Stimulated activated CD4-positive, alpha-beta T cell treated with anti-CD3 and anti-CD28 coated beads, Interleukin-12 subunit alpha, Interleukin-12 subunit beta, amount 100 ng/mL, for 24 hours (primary cell): ENCODE measurements at places on chromosomes 11 and 22.
A peak's percentile ranks its signal among the peaks of the same experiment; 100 is the strongest.

DNA sequence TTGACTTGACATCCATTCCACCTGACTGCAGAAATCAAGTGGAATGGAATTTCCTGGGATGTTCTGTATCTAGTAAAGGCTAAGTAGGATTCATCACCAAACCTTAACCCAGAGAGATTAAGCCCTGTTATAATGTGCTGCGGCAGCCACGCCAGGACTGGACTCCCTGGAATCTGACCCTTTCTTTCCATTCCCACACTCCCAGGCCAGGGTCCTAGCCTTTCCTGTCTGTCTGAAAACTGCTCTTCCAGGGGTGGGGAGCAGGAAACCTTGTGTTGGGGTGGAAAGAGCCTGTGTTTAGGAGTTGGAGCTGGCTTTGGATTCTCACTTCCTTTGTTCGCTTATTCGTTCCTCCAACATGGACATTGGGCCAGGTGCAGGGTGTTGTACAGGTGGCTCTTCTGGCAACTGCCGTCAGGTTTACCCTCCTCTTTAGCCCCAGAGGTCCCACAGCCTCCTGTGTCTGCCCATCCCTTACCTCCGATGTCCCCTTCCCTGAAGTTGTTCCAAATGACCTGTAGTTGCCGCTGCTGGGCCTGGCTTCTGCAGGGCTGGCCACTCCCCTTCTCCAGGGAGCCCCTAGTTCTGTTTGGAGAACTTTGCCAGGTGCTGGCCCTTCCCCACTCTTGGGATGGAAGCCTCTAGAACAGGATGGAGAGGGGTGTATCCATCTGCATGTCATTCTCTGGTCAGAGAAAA, 20.5 kb upstream of the PARVB start:
- no peak for DNase-seq

GRCh38 chr22:42697542-42698013, 23.1 kb downstream of the A4GALT start:
- DNase-seq, result no peak

- DNase-seq, result no peak
Measured at GRCh38 chr11:81970886-81971285, 762.8 kb downstream of the FAM181B start.

DNA sequence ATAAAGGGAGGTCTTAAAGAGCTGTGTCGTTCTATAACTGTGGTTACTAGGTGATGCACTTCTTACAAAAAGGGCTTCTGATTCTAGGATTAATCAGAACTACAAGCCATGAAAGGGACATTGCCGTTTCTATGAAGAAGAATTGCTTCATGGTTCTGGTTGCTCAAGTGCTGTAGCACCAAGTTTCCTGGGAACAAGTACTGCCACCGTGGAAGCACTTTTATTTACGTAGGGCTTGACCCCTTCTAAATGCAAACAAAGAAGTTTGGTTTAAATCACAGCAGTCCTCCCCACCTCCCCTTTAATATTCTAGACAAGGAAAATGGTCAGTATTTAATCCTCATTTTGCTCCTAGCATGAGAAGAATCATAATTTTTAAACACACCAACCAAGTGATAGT, 9.8 kb downstream of the YAP1 start:
- no peak for DNase-seq

DNA sequence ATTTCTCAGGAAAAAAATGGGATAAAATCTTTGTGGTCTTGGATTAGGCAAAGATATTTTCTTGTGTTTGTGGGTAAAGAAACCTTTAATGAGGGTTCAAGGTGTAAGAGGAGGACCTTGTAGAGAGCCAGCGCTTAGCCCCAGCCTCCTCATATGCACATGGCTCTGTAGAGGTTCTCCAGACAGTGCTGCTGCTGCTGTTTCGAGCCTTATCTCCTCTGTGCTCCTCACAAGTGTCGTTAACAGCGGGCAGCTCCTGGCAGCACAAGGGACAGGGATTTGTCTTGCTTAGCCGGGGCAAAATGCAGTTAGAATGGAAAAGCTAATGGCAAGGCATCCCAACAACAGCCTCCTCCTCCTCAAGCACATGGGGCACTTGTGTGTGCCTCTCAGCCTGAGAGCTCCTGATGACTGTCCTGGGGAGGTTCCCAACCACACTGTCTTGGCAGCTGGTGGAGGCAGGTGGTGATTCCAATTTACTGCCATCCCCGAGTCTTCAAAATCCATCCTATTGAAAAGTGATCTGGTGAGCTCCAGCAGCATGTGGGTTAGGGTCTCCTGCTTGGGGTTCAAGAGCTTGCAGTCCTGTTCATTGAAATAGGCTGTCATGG, 7.6 kb upstream of the MSANTD2 start:
- no peak for DNase-seq

- DNase-seq, result no peak
Measured at GRCh38 chr11:3165152-3165705, at the start of gene OSBPL5. Gene OSBPL5, minus strand, starts transcription at chr11:3165310. Its CDS starts 36,162 bp downstream, at chr11:3129148.

DNA sequence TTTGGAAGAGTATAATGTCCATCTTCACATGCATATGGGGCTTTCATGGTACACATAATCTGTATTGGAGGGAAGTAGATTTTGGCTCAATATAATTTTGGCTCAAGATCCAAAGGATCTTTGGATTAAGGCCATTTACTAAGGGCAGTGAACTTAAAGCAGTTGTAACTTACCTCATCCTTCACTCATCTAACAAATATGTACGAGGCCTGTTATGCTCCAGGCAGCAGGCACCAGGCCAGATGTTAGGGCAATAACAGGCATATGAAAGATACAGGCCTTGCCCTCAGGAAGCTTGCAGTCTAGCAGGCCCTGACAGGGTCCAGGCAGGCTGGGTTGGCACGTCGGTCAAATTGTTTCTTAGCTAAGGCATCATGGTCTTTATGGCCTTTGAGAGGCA, 44.6 kb downstream of the LIF start:
- no peak for DNase-seq

- DNase-seq, result no peak
Measured at GRCh38 chr22:22935056-22935545, 47.5 kb downstream of the IGLL5 start.

GRCh38 chr11:118215262-118215661, 9.5 kb downstream of the JAML start:
- no peak for DNase-seq

DNA sequence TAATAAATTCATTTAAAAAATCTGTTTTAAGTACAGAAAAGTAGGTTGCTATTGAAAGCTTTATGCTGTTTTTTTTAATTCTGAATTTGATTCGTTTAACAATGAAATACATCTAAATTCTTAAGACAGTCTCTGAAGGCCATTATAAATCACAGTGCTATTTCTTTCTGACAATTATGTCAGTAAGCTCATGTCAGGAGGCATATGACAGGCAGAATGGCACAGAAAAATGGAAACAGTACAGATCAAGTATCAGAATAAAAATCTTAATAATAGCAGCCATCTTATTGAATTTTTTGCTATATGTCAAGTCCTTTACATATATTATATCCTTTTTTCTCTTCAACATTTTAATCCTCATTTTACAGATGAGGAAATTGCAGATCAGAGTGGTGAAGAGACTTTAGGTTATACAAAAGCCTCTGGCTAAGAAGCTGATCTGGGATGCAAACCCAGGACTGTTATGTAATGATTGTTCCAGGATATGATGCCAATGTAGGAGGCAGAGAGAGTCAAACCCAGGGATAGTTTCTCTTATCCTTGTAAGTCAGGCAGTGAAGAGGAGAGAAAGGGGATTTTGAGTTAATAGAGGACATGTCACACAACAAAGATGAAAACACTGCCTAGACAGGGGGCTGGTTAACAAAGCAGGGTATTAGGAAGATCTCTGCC, 283.1 kb upstream of the CCDC90B start:
- no peak for DNase-seq

GRCh38 chr11:58578136-58578634, 678 bp upstream of the ZFP91 start:
- DNase-seq, result peak; percentile 84

- no peak for DNase-seq
Measured at GRCh38 chr11:16226245-16226644, 130.1 kb downstream of the SOX6 start.

GRCh38 chr11:61298663-61299244, 3.6 kb upstream of the VWCE start:
- no peak for DNase-seq

GRCh38 chr11:70399681-70400112, 1.4 kb downstream of the CTTN start:
- no peak for DNase-seq

- no peak for DNase-seq
Measured at GRCh38 chr22:50226063-50226874, 18.6 kb downstream of the TUBGCP6 start.

DNA sequence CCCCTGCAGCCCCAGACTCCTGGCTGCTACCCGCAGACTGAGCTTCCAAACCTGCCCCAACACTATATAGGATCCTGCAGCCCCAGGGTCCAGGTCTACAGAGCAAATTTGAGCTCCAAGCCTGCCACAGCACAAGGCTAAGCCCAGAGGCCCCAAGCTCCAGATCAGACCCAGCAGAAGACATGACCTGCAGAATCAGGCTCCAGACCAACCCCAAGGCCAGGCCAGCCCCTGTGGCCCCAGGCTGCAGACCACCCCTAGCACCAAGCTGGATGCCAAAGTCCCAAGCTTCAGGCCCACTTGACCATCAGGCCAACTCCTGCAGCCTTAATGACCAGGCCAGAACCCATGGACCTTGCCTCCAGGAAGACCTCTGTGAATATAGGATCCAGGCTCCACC, 145.3 kb downstream of the DLG2 start:
- no peak for DNase-seq

- DNase-seq, result no peak
Measured at GRCh38 chr22:22935546-22936157, 48.0 kb downstream of the IGLL5 start.

- no peak for DNase-seq
Measured at GRCh38 chr22:17845790-17846189, 71.5 kb upstream of the BID start.

DNA sequence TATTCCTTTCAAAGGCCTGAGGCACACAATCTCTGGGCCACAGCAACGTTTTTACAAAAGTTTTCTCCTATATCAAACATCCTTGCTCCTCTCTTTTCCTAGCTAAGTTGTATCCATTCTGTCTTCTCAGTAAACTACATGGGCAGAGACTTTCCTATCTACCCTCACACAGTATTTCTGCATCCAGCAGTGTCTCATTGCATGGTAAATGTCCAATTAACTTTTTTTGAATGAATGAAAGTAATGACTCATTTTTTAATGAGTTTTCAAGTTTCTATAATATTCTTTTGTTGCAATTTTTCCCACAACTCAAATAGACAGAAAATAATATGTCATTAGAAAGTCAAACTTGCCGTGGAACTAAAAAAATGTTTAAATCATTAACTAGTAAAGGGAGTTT, 688.6 kb downstream of the JRKL start:
- no peak for DNase-seq

DNA sequence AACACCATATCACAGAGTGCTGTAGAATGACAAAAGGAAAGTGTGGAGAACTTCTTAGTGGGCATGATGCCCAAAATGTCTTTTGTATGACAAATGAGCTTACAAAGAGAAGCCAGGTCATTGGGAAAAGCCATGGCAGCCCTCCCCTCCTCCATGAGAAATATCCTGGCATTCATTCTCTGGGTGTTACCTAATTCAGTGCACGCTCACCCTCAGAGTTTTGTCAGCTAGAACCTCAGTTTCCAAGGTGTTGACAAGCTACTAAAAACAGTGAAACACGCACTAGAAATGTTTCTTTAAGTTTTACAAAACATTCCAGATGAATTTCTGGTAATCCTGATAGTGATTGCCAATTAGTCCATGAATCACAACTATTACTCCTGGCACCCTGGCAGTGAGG, 105.4 kb upstream of the FSHB start:
- DNase-seq, result no peak

DNA sequence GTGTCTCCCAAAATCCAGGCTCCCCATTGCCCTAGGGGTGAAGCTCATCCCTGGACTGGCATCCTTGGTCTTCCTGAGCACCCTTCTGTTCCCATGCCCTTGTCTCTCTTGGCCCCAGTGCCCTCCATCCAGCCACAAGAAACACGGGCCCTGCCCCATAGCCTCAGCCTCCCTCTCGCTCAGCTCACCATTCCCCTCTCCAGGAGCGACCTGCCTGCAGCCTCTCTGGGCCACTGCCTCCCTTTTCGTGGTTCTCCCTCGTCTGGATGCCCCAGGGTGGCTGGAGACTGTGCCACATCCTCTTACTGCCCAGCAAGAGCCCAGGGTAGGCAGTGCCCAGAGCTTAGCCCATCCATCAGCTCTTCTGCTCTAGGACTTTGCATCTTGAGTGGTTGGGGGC, 532.1 kb downstream of the TBC1D22A start:
- DNase-seq, result no peak

GRCh38 chr11:11320825-11321224, 32.2 kb downstream of the CSNK2A3 start:
- DNase-seq, result no peak

GRCh38 chr22:44893731-44894080, 116.1 kb downstream of the PHF21B start:
- no peak for DNase-seq

- no peak for DNase-seq
Measured at GRCh38 chr11:68872216-68873003, 30.7 kb upstream of the CPT1A start.

GRCh38 chr11:59822989-59823566, 12.5 kb upstream of the MRPL16 start:
- DNase-seq, result no peak

DNA sequence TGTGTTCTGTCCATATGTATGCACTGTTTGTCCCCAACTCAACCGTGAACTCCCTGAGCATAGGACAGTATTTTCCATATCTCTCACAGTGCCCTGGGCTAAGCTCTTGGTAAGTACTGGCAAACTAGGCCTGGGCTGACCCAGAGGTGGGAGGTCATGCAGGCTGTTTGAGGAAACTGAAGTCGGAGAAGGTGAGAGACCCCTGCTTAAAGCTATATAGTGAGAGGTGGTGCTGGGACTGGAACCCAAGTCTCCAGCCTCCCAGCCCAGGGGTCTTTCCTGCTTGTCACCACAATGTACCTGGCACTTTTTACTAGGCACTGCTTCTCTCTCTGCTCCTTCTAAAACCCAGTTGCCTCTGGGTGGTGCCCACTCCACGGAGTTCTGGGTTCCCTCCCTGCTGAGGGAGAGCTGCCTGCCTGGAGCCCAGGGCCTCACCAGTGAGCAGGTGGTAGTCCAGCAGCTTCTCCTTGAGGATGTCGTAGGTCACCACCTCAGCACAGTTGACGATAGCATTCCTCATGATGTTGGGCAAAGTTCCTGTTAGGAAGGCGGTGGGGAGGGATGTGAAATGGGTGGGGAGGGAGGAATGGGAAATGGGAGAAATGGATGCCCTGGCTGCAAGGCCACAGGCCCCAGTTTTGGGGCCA, 4.7 kb downstream of the UCP3 start:
- DNase-seq, result no peak

GRCh38 chr11:127804747-127805400, 782.5 kb downstream of the ETS1 start:
- no peak for DNase-seq

- DNase-seq, result no peak
Measured at GRCh38 chr22:36457688-36458450, 23.6 kb downstream of the TXN2 start.

DNA sequence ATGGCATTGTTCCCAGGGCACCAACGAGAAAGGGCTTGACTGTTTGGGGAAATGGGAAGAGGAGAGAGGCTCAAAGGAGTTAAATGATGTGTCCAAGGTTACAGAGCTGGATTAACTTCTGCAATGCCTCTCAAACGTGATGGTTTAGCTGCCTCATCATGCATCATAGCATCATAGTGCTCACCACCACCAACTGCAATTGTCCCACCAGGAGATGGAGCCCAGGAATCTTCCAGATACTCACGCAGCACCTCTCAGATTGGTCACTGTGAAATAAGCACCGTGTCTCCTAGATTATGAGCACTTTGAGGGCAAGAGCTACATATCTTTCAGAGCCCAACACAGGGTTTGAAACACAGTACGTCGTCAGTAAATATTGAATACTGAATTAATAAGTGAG, 69.2 kb downstream of the PRSS23 start:
- DNase-seq, result no peak

- no peak for DNase-seq
Measured at GRCh38 chr11:117841551-117842031, 17.0 kb upstream of the FXYD2 start.
